ENCODE measurements at places on chromosomes 16 and 17. TPM values are rescaled to one million over a fixed set of nuclear protein-coding genes. Genes with fewer than 3 reads are reported as not detected.
A peak's percentile ranks its signal among the peaks of the same experiment; 100 is the strongest.

GRCh38 chr17:10162096-10162495 lies 36.3 kb downstream of the GAS7 start:
- DNase-seq = no peak

DNA sequence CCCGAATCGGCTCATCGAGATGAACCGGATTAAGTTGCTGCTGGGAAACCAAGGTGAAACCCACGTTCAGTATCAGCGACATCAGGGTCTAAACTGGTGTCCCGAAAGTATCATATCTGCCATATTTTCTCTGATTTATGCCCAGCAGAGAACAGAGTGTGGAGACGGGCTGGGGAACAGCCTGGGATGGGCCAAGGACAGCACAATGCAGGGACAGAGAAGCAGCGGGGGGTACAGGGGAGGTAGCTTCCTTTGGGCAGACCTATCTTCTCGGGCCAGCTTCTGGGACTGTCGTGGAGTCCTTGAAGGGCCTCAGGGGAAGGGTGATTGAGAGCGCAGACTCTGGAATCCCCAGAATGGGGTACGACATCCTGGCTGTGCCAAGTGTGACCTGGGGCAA lies 17.5 kb upstream of the MLKL start:
- no peak for DNase-seq

Gene PERCC1
- total RNA-seq = 1.1 TPM

- peak; percentile 21 for DNase-seq
Measured at GRCh38 chr16:66961065-66961744, at the start of gene CES3. Gene CES3, plus strand, starts transcription at chr16:66961266. Its CDS starts 42 bp downstream, at chr16:66961308.

DNA sequence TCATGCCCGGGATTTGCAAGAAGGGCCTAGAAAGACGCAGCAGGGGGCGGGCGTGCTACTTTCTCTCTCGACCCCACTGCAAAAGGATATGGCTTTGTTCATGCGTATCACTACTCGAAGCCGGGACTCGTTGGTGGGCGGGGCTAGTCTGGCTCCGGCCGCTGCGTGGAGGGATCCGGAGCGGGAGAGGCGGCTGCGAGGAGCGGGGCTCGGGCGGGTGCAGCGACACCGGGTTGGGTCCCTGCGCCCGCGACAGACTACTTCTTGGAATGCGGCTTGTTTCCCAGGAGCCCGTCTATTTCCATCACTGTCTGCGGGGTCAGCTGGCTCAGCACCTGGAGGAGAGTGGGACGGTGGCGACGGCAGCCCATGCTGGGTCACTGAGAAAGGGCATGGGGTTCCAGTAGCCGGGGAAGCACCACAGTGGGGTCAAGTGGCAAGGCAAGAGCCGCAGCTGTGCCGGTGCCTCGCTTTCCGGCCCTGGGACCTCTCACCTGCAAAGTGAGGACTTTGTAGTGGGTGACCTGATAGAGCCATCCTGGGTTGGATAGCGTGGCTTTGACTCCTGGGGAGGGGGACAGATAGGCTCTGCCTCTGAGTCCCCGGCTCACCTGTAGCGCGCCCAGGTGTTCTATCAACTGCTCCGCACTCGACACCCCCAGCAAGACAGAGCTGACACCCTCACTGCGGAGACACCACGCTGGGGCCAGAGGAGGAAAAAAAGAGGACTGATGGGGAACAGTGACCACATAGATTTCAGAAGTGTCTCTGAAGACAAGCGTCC lies 6.6 kb downstream of the KCNAB3 start:
- DNase-seq = peak; percentile 81

Gene SEZ6L2
- 0.84 TPM for total RNA-seq

- DNase-seq = no peak
Measured at GRCh38 chr17:73231395-73231794, 30.3 kb downstream of the CPSF4L start.

- no peak for DNase-seq
Measured at GRCh38 chr17:78252111-78252634, 20.7 kb downstream of the TMEM235 start.

DNA sequence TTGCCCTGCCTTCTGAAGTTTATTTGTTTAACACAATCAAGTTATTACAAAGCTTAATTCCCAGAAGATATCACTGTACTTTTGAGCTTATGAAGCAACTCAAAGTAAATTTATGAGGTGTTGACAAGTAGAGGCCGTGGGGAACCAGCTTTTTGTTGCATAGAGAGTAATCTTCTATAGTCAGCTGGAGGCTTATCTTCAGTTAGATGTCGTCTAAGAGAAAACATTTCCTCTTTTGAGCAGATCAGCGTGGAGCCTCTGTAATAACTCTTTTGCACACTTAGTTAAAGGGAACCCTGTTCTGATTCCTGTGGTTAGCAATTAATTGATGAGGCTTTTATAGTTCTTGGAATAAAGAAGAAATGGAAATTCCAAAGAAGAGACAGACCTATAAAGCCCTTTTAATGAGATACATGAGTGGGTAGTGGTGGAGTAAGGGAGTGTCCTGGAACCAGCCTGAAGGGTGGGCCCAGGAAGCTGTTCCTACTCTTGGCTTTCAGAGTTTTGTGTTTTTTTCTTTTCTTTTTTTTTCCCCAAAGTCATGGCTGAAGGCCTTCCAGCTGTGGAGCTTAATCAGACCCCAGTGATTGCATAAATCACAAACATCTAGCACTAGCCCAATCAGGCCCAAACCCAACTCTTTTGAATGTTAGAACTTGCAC lies 28.9 kb upstream of the MAP3K14 start:
- no peak for DNase-seq

Gene CMTM2
- total RNA-seq = not detected

DNA sequence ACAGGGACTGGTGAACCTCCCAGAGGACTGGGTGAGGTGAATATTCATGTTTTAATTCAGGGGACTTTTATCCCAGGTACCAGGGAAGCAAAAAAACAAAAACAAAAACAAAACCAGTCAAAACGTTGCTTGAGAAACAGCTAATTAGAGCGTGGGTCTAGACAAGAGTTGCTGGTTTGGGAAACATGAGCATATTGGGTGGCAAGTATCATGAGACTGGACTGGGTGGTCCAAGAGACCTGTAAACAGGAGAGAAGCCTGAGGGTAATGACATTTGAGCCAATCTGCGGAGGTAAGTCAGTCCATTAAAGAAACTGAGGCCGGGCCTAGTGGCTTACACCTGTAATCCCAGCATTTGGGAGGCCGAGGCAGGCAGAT lies 11.5 kb upstream of the BPTF start:
- DNase-seq = no peak

- DNase-seq = no peak
Measured at GRCh38 chr16:30004424-30004776, 6.4 kb downstream of the DOC2A start.

Gene CDH11
- total RNA-seq = 99.2 TPM

DNA sequence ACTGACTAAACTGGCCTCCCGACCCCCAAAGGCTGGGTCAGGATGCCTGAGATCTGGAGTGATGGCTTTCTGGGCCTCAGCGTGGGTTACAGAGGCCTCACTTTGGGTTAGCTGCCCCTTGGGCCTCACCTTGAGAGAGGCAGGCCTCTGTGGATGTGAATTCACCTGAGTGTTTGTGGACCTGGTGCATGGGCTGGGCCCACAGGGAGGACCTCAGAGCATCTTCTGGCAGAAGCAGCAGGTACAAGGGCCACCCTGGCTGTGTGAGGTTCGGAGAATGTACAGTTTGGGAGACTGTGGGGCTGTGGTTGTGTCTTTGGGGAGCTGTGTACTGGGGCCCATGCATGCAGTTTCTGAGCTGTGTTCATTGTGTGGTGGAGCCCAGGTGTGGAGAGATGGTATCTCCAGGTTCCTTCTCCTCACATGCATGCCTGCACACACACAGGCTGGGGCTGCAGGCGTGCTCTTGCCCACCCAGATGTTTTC lies 18.3 kb downstream of the RARA start:
- no peak for DNase-seq

GRCh38 chr17:16155536-16155935 lies 59.8 kb downstream of the NCOR1 start:
- no peak for DNase-seq

DNA sequence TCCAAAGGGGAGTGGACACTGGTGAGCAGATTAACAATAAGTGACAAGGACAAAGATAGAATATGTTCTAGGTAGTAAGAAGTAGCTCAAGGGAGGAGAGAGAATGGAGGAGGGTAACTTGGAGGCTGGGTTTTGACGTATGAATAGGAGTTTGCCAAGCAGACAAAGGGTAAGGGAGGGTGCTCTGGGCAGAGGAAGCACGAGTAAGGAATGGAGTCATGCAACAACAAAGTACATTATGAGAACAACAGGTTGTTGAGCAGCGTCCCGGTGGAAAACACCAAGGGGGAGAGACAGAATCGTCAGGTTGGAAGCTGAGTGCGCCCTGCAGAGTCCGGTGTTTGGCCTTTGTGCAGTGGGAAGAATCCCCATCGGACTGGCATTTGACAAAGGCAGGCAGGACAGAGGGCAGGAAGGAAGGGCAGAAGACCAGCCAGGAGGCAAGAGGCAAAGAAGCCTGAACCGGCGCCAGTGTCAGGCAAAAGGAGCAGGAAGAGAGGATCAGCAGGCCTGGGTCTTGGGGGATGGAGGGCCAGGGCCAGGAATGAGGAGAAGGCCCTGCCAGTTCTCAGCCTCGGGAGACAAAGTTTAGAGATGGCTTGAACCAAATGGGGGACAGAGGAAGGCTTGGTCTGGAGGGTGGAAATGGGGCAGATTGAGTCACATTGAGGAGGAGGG lies 134.3 kb upstream of the TNRC6C start:
- DNase-seq = no peak

DNA sequence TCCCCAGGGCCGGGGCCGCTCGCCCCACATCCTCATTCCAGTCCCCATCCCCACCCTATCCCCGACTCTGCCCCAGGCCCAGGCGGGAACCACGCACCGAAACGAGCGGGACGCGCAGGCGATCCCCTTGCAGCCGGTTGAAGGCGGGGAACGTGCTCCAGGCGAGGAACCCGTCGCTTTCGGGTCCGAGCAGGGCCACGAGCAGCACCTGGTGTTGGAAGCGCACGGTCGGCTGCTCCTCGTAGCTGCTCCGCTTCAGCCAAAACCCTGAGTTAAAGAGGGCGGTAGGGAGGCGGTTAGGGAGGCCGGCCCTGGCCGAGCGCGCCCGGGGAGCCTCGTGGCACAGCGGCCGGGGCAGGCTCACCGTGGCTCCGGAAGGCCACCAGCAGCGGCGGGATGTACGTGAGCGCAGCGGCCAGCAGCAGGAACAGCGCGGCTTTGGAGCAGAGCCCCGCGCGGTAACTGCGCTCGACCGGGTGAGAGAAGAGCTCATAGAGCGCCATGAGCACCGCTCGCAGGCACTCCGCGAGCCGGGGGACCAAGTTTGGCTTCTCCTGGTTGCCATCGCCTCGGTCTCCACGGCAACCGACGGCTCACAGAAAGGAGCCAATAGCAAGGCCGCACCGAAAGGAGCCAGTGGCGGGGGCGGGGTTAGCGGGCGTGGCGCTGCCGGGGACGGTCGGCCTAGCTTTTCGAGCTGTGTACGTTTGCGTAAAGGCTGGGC lies at the start of gene TMEM231:
TSS of gene TMEM231 (minus strand) at position 546 of the 724 bp plus-strand sequence. CDS start at position 503, 43 bp downstream.
- DNase-seq = peak; percentile 97

DNA sequence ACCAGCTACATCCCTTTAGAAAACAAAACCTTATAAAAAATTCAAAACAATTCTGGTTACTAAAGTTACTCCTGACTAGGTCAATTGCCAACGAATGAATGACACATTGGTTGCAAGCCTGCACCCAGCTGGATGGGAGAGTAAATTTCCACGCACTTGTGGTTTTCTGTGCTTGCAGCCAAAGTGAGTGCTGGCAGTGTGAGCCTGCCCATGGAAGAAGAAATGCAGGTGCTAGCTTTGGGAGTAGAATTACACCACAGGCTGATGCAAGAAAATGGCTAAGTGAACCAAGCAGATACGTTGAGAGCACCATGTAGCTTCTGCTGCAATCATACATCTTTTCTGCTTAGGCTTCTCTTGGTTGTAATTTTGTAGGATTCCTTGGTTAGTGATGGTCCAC lies 74.6 kb downstream of the SYCE1L start:
- no peak for DNase-seq

Gene KCNH6
- not detected for total RNA-seq
